ENCODE measurements at places on chromosomes 6 and 20.

DNA sequence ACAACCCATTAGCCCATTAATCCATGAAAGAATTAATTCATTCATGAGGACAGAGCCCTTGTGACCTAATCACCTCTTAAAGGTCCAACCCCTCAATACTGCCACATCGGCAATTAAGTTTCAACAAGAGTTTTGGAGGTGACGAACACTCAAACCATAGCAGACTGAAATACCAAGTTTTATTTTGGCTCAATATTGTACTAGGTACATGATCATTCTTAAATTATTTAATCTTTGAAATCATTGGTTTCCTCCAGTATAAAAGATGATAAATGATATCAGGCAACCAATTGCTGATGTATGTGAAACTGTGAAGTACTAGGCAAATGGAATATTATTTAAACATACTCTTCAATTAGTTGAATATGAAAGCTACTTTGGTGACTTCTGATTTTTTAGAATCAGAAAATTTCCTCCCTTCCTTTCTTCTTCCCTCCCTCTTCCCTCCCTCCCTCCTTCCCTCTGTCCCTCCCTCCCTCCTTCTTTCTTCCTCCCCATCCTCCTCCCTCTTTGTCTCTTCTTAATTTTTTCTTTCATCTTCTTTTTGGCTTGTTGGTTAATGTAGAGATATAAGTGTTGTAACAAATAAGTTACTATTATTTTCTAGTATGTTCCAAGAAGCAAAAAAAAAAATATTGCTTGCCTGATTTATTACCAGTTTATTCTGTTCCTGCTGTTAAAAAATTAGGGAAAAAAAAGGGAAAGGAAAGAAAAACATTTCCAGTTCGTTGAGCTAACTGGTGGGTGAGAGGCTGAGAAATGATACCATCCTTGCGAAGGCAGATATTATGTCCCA lies 233.9 kb upstream of the ZNF217 start:
- no peak for DNase-seq

DNA sequence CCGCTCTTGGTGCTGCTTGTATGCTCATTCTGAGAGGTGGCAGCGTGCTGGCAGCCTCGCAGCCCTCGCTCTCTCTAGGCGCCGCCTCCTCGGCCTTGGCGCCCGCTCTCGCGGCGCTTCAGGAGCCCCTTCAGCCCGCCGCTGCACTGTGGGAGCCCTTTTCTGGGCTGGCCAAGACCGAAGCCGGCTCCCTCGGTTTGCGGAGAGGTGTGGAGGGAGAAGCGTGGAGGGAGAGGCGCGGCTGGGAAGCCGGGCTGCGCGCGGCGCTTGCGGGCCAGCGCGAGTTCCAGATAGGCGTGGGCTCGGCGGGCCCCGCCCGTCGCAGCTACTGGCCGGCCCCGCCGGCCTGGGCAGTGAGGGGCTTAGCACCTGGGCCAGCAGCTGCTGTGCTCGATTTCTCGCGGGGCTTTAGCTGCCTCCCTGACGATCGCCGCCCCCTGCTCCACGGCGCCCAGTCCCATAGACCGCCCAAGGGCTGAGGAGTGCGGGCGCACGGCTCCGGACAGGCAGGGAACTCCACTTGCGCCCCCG lies 19.5 kb upstream of the FAM8A1 start:
- no peak for DNase-seq

- DNase-seq: no peak
Measured at GRCh38 chr6:134840086-134840867, 109.6 kb downstream of the ALDH8A1 start.

- no peak for DNase-seq
Measured at GRCh38 chr20:16378712-16379370, 194.4 kb downstream of the KIF16B start.

- peak; percentile 8 for DNase-seq
Measured at GRCh38 chr6:75830959-75831885, 82.2 kb downstream of the MYO6 start.

DNA sequence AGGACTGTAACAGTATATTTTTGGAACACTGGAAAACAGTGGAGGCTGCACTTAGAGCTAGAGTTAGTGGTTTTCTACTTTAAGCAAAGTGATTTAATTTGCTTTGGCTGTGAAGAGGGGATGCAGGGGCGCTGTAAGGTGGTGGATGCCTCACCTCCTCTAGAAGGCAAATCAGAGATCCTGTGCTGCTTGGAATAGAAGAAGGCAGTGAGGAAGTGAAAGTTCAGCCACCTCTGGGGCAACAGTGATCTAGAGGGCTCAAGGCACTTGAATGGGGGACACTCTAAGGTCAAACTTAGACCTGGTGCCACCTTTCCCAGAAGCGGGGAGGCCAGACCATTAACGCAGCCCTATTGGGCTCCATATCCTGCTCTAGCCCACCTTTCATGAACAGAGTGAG lies 19.0 kb upstream of the SNRPB2 start:
- DNase-seq: no peak

DNA sequence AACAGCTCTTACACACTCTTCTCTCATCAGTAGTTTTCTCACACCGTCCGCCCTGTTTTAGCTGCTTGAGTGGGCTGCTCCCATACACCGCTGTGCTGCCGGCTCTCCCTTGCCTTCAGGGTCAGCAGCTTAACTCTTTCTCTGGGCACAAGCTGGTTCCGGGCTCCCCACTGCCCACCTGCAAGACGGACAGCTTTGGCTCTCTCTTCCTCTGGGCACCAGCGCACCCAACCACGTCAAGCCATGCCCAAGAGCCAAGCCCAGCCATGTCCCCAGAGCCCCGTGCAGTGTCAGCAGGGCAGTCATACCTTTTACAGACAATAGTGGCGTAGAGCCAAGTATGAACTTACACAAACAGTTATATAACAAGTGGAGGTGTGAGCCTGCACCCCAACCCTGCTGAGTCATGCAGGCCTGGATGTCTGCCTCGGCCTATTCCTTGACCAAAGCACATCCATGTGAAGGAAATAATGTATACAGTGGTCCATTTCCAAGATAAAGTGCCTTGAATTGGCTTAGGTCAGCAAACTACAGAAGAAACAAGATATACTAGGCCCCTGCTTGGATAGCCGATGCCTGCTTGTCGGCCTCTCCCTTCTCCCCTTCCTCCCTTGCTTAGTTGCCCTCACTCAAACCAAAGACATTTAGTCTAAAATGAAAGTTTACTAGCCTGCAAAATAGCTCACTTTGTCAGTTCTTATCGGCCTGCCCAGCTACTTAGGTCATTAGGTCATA lies 89.3 kb downstream of the JPH2 start:
- DNase-seq: no peak

DNA sequence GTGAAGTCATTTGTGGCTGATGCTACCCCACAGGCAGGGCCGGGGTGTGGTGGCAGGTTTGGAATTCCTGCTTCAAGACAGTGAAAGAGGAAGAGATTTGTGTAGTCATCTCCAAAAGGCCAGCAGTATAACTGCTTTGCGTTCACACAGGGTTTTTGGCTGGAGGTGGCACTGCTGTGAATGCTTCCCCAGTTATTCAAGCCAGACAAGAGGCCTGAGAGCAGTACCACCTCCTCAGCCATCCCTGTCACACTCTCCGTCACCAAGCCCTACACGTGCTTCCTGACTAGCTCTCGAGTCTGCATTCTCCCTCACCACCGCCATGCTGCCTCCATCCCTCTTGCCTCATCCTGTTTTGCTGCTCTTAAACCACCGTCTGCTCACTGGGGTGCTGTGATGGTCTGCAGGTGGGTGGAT lies 23.9 kb downstream of the ARMC2 start:
- DNase-seq: no peak

DNA sequence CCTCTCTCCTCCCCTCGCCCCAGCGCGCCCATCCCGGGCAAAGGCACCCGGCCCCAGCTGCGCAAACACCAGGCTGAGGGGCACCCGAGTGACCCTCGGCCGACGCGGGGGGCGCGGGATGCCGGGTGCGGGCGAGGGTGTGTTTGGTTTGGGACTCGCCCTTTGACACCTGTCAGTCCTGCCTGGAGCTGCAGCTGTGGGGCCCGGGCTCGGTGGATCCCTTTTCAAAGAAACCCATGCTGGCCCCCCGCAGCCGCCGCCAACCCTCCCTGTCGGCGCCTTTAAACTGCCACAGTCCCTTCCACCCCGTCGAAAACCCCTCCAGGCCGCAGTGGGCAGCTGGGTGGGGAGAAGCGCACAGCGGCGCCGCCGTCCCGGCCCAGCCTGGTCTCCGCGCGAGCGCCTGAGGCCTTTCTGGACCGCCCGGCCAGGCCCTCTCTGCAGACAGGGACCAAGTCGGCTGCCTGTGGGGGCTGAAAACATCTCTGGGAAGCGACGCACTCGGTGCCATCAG lies 5.5 kb downstream of the FOXQ1 start:
- no peak for DNase-seq
